SK-N-MC (cell line): ENCODE measurements at places on chromosomes 5 and 9.
A peak's percentile ranks its signal among the peaks of the same experiment; 100 is the strongest.

DNA sequence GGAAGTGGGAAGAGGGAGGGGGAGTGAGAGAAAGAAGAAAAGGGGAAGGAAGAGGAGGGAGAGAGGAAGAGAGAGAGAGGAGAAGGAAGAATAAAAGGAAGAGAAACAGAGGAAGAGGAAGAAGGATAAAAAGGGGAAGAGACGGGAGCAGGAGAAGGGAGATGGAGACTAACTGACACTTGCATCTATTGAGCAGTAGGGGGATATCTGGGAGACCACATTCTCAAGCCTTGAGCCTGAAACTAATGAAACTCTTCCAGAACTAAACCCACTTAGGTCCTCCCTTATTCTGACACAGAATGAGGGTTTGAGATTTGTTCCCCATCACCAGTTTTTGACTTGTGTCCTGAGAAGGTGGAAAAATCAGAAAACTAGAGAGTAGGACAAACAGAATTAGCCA lies 533.3 kb downstream of the CDH12 start:
- no peak for DNase-seq

- no peak for DNase-seq
These were observed 151.0 kb upstream of the PTCH1 start for GRCh38 chr9:95667789-95668188.

DNA sequence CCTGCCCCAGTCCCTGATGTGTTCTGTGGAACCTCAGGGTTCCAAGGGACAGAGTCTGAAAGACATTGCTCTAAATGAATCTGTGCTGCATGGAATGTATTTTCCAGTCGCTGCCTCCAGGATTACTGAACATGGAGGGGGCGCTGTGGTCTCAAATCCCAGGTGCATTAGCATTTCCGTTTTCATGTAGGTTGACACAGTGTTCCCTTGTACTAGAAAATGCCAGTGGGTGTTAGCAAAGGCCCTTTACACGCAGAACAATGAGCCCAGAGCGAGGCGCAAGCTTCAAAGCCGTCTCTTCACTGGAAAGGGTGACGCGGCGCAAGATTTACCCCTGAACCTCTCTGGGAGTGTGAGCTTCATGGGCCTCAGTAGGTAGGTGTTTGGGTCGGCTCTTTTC lies 308.3 kb downstream of the SLIT3 start:
- DNase-seq, result no peak

DNA sequence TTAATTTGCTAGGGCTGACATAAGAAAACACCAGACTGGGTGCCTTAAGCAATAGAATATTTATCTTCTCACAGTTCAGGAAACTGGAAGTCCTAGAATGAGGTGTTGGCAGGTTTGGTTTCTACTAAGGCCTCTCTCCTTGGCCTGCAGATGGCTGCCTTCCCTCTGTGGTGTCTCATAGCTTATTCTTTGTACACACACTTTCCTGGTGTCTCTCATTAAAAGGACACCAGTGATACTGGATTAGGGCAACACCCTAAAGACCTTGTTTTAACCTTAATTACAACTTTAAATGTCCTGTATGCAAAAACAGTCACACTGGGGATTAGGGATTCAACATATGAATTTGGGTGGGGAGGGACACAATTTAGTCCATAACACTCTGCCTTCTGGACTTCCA lies 25.1 kb downstream of the NUTM2F start:
- no peak for DNase-seq

DNA sequence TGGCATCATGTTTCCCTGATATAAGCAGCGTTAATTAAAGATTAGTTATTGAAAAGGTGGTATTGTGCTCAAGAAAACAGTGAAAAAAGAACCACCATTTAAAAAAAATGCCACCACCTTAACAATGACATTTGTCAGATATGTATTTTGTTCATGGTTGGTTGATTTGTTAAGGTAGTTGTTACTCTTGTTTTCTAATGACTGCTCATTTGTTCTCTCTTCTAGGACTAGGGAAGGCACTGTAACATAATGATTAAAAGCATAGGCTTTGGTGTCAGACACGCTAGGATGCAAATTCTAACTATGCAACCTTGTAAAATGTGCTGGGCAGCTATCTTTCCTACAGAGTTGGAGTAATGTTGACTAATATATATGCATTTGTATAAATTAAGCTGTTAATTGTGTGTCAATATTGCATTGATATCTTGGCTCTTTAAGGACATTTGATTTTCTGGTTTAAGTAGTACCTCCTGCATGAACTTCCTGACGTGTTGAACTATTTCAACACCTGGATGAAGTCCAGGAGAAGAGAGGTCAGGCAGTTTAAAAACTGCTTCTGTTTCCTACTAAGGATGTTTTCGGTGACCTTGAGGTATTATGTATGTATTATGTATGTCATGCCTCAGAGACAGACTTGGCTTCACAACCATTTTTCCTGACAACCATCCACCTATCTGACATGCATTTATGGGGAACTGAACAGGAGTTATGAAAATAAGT lies 77.8 kb downstream of the MUSK start:
- DNase-seq, result no peak

DNA sequence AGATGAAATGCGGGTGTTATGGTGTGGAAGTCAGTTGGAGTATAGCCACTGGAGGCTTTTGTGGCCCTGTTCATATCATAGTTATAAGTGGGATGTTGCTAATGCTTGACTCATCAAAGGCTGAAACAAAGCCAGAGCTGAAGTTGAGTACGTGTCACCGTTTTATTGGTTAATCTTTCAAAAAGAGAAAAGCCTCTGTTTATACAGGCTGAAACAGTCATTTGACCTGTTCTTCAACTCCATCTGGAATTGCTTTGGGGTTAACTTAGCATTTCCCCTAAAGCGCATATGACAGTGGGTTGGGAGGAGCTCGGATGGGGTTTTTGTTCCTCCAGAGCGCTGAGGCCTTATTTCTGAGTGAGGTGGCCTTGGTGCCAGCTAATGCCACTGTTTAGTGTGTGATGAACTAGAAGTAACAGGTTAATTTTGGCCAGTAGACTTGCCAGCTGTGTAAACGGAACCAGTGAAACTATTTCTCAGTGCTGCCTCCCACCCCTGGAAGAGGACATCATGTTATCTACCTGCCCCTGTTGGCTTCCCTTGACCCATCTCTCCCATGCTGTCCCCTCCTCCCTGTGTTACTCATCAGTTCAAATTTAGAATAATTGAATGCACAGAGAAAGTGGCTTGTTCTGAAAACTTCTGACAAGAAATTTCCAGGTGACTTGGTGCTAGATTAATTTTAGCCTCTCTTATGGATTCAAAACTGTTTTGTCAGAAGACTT lies 34.2 kb downstream of the MTAP start:
- DNase-seq, result no peak

DNA sequence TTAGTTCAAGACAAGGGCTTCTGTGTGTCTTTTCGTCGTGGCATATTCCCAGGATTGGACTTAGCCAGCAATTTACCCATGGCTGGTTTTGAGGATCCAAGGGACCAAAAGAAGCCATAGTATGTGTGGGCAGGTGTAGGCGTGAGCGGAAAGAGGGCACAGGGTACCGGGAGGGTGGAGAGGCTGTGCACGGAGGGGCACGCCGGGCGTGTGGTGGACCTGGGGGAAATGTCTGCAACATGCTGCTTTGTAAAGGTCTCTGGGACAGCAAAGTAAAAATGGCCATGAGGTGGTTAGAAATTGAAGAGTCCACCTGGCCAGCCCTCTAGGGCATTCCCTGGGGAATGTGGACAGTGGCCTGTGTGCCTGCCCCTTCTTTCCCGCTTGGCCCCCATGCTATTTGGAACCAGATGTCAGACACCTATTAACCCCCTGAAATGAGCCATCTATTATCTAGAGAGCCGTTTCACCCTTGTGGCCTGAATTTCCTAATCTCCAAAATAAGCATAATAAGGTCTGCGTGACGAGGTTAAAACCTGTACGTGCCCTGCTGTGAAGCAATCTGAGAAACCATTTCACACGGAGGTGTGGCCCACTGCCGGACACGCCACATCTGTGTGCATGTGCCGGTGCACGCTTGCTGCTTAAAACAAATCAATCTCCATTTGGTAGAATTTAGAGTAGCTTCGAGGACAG lies 5.1 kb downstream of the FLT4 start:
- no peak for DNase-seq

GRCh38 chr9:113547501-113547900 lies 84.0 kb downstream of the RGS3 start:
- no peak for DNase-seq

DNA sequence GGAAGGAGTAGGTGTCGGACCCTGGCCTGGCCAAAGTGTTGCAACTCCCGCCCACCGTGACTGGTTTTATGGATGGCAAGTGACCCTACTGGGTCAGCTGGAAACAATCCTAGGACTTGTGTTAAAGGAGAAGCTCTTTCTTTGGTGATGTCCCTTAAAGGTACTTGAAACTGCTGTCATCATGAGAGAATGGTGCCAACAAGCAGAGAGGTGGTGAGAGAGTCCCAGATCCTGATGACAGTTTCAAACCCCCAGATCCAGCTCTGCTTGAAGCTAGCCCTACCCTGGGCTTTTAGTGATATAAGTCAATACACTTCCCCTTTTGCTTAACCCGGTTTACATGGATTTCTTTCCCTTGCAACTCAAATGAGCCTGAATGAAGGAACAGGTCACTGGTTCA lies 72.5 kb upstream of the UBTD2 start:
- no peak for DNase-seq

GRCh38 chr5:34751807-34752736 lies 86.9 kb upstream of the TTC23L start:
- DNase-seq, result peak; percentile 55

- DNase-seq, result no peak
These were observed 480.4 kb downstream of the CETN3 start for GRCh38 chr5:89929173-89929572.

GRCh38 chr5:68918306-68918705 lies 175.5 kb upstream of the SLC30A5 start:
- no peak for DNase-seq

DNA sequence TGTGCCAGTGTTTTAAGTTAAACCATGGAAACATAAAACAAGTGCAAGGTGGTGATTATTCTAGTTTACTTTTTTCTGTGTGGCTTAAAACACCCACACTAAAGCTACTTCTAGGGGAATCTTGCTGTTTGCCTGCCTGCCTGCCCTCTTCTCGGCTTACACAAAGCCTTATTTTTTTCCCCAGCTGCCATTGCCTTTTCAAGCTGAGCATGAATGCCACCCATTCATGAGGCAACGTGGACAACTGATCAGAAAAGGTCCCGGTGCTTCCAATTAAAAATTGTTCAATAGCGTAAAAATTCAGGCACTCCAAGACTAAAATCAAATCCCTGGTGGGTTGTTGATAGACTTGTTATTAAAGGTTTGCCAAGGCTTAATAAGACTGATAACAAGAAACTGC lies 401.4 kb downstream of the TMEM161B start:
- no peak for DNase-seq

DNA sequence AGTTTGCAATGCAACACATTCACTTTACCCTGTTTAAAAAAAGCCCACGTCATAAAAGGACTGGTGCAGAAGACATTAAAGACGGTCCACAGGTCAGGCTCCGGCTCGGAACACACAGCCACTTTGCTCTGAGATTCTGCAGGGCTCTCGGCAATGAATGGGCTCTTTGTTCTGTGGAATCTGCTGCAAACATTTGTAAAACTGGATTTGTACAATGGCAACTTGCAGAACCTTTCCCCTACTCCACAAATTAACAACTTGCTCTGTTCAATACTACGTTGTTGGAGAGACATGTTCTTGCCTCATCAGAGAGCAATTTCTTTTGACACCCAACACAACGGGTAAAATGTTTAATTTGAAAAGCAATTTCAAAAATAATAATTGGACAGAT lies 13.0 kb upstream of the NR5A1 start:
- no peak for DNase-seq

- DNase-seq, result no peak
These were observed 182.9 kb downstream of the SAXO1 start for GRCh38 chr9:18849890-18850677.

DNA sequence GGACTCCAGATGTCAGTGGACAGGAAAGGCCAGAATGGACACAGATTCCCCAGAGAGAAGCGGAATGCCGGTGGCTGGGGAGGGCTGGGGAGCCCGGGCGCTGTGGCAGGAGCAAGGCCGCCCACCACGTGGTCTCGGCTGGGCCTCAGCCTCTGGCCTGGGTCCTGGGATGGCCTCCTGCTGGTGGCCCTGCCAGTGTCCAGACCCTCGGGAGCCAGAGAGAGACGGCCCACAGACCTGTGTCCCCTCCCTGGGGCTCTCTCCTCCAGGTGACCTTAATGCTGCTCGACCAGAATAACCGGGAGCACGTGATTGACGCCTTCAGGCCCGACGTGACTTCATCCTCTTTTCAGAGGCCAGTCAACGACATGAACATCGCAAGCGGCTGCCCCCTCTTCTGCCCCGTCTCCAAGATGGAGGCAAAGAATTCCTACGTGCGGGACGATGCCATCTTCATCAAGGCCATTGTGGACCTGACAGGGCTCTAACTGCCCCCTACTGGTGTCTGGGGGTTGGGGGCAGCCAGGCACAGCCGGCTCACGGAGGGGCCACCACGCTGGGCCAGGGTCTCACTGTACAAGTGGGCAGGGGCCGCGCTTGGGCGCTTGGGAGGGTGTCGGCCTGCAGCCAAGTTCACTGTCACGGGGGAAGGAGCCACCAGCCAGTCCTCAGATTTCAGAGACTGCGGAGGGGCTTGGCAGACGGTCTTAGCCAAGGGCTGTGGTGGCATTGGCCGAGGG lies 19.0 kb downstream of the FBXW5 start:
- no peak for DNase-seq

GRCh38 chr9:20683351-20684034 lies 566 bp upstream of the FOCAD start:
- DNase-seq, result peak; percentile 39

GRCh38 chr9:129145841-129146292 lies 32.2 kb downstream of the IER5L start:
- no peak for DNase-seq

- no peak for DNase-seq
These were observed 377.1 kb downstream of the SPOCK1 start for GRCh38 chr5:137122075-137122474.

DNA sequence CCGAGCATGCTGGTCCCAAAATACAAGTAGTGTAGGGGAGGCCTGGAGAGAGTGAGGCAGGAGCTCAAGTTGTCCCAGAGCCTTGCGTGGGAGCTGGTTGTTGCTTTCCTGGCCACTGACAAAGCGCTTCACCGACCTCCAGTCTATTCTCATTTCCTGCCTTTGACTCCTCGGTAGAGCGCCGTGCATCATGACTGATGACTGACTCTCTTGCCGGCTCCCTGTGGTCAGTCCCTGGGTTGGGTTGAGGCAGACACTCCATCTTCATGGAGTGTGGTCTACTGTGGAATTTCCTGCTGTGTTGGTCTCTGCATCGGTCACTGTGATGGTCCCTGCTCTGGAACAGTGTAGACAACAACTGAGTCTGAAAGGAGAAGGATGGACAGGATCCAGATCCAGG lies 175.1 kb upstream of the S1PR3 start:
- DNase-seq, result no peak
